Right forelimb (tissue), 1 donor: ENCODE measurements at places on chromosomes 3 and 15.

DNA sequence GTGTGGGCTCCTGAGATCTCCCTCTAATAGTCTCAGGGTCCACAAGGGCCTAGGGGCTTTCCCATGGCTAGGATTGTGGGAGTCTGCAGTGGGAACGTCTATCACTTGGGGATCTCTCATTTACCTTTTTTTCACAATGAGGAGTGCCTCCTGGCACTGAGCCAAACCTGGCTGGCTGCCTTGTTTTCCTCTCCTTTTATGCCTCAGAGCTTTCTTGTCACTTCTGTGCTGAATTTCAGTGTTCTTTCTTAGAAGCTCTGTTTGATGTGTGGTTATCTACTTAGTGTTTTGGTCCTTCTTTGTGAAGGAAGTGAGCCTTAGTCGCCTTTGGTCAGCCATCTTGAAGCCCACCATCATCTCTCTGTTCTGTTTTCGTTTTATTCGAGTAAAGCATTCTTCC lies 33.9 kb downstream of the DOCK3 start:
- no peak for DNase-seq

GRCh38 chr15:76353903-76354302 lies 17.3 kb downstream of the ISL2 start:
- DNase-seq: no peak

DNA sequence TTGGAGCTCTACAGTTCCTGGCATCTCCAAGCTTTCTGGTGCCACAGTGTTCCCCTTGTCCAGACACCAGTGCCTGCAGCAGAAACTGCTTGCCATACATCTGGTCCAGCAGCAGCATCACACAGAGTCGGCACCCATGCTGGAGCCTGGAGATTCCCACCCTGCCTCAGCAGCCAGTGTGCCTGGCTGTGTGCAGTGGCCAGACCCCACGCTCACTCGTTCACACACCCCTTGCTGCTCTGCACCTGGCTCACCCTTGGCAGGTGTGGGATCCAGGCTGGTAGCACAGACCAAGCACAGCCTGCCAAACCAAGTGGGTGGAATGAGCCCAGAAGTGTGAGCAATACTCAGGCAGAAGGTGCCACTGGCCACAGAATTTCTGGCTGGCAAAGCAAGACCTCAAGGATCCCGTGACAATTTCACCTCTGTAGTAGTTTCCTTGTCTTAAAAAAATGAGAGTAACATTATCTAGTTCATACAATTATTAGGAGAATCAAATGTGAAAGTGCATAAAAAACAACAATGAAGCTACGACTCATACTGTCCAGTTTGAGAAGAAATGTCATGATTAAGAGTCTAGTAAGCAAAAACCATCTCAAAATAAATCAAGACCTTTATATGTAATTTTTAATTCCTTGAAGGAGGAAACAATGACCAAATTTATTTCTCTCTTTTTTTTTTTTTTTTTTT lies 22.9 kb upstream of the ZBED2 start:
- DNase-seq: no peak

DNA sequence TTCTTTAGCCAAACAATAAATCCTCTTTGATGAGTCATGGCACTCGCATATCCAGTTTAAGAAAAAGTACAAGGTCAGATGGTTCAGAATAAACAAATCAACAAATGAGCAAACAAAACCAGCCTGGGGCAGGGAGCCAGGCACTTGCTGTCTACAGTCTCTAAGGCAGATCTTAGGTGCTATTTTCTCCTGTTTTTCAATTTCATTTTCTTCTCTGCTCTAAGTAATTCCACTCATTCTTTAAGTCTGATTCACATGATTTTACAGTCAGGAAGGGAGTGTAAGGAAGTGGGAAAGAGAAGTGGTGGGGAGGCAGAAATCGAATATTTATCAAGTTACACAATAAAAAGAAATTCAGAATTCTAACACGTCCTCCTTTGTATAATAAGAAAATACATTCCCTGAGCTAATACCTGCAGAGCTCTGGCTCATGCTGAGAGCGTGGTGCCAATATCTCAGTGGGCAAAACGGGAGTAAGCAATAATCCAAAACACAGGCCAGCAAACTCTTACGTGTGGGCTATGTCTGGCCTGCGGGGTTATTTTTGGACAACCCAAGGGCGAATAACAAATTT lies 298.6 kb downstream of the ADAMTS17 start:
- no peak for DNase-seq

- DNase-seq: no peak
Observed at GRCh38 chr15:90952901-90953677, 1.6 kb upstream of the RCCD1 start.
